ENCODE measurements at places on chromosomes 4 and X.

DNA sequence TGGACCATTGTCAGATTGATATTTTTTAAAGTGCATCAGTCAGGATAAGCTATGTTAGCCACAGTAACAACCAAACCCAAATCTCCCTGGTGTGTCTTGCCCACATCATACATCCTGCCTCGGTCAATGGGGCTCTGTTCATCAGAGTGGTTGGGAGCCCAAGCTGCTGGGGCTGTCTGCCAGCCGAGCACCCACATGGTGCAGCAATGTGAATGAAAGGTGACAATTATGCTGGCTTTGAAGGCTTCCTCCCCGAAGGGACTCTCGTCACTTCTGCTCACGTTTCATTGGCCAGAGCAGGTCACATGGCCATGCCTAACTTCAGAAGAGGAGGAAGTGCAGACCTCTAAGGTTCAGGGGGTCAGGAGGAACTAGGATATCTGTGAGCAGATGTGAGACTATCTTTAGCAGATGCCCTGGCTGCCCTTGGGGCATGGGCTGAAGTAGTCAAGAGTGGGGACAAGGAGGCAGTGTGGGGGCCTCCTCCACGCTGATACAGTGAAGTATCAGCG lies 1.3 kb upstream of the JAKMIP1 start:
- no peak for DNase-seq

DNA sequence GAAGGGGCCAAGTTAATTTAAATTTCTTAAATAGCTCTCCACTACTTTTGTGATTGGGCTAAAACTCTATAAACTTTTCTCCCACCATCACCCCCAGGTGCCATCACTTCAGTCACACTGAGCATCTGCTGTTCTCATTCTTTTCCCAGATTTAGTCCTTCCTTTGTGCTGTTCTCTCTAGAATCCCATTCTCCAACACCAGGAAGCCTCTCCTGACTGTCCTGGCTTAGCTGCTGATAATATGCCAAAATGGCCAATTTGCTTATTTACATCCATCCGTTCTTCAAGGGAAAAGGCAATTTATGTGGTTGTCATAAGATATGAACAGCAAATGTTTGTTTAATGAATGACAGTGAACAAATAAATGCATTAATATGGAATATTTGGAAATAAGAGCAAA lies 44.1 kb downstream of the FGFBP1 start:
- no peak for DNase-seq

- DNase-seq = no peak
Observed at GRCh38 chr4:128502818-128503527, 215.4 kb upstream of the PGRMC2 start.

DNA sequence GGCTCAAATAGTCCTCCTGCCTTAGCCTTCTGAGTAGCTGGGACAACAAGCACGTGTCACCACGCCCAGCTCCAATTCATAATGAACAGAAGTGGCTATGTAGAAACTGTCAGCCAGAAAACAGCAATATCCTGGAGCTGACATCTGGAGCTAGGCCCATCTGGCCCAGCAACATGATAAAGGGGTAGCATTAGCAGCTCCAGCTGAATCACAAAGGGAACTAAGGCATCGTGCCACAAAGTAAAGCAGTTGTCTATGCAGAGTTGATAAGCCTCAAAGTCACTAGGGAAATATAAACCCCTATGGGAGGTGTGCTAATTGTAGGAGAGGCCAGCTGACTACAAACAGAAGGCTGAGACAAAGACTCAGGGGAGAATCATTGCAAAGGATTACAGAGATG lies 270.5 kb upstream of the GPC4 start:
- no peak for DNase-seq

DNA sequence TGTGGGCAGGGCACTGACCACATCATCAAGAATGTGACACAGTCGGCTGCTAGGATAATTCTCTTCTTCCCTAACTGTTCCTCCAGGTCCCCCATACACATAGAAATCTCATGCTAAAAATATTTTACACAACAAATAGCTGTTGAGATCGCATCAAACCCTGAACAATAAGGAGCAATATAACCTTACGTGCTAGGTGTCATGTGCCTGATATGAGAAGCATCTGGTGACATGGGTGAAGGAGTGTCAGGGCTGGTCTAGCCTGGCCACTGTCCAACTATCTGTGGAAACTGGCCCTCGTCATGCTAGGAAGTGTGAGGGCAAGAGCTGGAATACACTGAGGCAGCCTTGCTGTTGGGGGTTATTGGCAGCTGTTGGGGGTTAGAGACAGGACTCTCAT lies 167.3 kb upstream of the PGRMC2 start:
- no peak for DNase-seq
